Retinal pigment epithelial cell (primary cell): ENCODE measurements at places on chromosomes 6 and 20.

- DNase-seq = no peak
Observed at GRCh38 chr6:40960742-40961430, 78.1 kb downstream of the UNC5CL start.

- no peak for DNase-seq
Observed at GRCh38 chr20:63128956-63129355, 87.0 kb downstream of the YTHDF1 start.

GRCh38 chr6:52297433-52297832, 12.9 kb upstream of the MCM3 start:
- DNase-seq = no peak

GRCh38 chr6:31690231-31691077, 9.6 kb upstream of the LY6G5C start:
- peak; percentile 34 for DNase-seq

- no peak for DNase-seq
Observed at GRCh38 chr20:48238781-48239180, 453.5 kb upstream of the SULF2 start.

DNA sequence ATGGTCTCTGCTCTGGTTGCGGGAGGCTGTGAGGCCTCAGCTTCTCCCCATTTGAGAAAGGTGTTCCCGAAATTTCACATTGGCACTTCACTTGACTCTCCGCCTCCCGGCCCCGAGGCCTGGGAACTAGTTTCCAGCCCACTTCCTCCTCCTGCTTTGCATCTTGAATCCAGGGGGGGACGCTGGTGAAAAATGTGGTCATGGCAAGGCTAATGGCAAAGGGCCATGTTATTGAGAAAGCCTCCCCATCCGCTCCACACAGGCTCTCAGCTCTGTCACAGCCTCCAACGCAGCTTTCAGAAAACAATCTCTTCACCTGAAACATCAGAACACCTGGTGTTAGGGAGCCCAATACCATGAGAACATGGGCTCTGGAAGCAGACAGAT, 5.6 kb downstream of the PLAGL2 start:
- DNase-seq = no peak

DNA sequence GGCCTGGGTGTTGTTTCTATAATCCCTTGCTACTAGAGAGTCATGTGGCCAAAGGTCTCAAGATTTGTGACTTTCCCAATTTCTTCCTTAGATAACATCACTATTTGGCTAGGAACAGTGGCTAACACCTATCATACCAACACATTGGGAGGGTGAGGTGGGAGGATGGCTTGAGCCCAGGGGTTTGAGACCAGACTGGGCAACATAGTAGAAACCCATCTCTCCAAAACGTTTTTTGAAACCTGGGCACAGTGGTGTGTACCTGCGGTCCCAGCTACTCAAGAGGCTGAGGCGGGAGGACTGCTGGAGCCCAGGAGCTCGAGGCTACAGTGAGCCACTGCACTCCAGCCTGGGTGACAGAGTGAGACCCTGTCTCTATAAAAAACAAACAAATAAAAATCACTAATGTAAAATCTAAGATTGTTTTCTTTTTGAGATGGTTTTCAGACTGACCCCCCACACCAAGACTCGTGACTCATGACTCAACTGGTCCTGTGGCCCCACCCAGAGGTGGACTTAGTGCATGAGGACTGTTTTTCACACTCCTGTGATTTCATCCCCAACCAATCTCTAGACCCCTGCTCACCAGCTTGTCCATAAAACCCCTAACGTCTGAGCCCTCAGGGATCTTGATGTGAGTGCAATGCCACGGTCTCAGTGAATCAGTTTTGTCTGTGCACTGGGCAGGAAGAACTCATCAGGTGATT, 48.3 kb upstream of the KIF16B start:
- no peak for DNase-seq

DNA sequence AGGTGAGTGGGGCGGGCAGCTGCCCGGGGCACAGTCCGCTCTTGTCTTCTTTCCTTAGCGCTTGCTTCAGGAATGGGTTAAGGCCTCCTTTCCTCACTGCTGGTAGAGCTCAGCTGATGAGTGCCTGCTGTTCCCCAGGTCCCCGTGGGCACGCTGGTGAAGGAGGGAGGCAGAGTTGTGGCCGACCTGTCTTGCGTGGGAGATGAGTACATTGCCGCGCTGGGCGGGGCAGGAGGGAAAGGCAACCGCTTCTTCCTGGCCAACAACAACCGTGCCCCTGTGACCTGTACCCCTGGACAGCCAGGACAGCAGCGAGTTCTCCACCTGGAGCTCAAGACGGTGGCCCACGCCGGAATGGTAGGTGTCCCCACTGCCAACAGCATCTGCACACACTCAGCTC, 15.7 kb downstream of the MTG2 start:
- no peak for DNase-seq

DNA sequence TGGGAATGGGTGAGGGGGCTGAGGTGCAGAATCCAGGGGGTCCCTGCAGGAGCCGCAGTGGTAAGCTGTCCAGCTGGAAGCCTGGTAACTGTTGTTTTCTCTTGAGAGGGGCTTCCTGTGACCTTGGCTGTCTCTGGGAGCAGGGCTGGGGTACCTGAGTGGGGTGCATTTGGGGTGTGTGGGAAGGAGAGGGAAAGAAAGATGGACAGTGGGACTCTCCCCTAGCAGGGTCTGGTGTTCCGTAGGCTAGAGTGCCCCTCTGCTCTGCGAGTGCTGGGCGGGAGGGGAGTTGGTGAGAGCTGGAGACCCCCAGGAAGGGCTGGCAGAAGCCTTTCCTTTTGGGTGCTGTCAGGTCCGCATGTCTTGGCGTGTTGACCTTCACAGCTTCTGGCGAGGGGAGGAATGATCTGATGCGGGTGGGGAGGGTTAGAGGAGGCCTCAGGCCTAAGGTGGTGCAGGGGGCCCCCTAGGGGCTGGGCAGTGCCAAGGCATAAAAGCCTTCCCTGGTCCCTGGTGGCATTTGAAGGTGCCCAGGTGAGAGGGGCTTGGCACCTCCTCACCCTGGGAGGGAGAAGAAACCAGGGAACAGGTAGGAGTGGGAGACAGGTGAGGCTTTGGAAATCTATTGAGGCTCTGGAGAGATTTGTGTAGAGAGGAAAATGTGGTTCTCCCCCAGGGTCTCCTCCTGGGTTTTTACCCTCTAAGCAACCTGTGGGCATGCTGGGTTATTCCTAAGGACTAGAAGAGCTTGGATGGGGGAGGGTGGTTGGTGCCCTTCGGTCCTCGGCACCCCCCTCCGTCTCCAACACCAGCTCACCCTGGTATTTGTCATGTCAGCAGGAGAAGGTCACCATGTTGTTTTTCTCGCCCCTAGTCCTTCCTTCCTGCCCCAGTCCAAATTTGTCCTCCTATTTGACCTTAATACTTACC, 3.3 kb downstream of the VEGFA start:
- DNase-seq = no peak

DNA sequence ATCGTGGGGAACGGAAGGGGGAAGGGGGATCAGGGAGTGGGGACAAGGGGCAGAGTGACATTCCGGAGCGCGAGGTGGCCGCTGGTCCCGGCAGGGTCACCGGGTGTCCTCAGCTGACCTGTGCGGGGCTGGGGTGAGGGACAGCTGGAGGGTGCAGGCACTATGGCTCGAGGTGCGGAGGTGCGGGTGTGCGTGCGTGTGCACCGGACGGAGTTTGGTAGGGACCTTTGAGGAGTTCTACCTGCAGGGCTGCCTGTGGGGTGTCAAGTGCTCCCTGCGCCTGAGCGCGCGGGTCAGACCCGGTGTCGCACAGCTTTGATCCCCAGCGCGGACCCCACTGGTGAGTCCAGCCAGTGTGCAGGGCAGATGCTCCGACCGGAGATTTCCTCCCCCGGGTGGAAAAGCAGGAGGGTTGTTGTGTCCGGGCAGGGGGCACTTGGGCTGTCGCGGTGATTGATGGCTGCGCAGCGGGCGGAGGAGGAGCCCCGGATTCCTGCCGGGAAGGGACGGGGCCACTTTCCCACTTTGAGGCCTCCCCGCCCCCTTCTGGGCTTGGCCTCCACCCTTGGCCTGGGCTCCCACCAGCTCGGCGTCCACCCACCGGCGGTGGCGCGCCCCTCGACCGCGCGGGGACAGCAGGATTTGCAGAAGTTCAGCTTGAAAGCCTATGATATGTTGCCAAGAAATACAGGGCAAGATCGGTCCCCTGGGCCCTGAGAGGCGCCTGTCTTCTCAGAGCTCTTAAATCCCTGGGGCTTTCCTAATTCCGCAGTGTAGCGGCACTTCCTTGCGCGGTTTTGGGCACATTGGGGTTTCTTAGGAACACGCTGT, 658 bp downstream of the RIN2 start:
- DNase-seq = no peak

GRCh38 chr6:41464019-41464418, 82.2 kb upstream of the FOXP4 start:
- DNase-seq = no peak

DNA sequence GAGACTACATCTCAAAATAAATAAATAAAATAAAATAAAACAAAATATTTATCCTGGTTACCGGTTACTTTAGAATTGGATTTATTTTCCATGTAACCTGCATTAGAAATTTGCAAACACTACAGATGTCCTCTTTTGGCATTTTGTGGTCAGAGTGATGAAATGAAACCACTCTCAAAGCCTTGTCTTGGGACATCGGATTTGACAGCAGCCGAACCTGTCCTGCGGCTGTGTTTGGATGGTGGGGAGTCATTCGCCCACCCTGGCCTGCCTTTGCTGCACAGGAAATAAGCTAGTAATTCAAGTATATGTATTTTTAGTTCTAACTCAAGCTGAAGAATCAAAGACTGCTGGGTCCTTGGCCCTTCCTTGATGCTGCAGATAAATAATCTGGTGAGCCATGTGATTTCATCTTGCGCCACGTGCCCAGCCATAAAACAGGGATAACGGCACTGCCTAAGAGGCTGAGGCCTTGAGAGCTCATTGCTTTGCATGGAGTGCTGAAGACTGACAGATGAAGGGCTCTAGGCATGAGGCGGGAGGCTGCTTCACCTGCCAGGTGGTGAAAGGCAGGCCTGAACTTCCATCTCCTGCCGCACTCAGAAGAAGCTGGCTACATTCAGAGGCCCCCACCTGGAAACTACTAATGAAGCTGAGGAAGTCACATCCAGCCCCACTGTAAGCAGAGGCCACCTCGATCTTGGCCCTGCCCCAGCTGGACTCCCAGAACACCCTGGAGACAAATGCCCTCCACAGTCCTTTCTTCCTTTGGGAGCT, 76.9 kb downstream of the NOL4L start:
- no peak for DNase-seq

DNA sequence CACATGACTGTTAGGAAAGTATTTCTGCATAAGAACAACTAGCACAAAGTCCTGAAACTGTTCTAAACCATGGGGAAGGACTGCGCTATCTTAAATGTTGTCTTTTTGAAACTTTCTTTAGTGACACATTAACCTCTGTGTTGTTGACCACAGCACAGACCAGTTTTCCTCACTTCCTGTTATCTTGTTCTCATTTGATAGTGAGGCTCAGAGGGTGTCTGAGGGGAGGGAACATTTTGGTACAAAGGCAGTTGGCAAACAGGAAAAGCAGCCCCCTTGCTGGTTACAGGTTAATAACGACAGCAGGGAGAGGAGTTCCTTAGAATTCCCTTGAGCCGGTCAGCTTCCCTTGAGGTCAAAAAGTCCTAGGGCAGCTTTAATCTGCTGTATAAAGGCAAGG, 143.5 kb upstream of the BMP2 start:
- DNase-seq = no peak

- no peak for DNase-seq
Observed at GRCh38 chr6:107582086-107582485, 92.2 kb downstream of the SOBP start.

GRCh38 chr20:59708326-59708725, 104.0 kb downstream of the PHACTR3 start:
- DNase-seq = no peak
